Inflammatory macrophage (primary cell): ENCODE measurements at places on chromosomes 3 and 15.

DNA sequence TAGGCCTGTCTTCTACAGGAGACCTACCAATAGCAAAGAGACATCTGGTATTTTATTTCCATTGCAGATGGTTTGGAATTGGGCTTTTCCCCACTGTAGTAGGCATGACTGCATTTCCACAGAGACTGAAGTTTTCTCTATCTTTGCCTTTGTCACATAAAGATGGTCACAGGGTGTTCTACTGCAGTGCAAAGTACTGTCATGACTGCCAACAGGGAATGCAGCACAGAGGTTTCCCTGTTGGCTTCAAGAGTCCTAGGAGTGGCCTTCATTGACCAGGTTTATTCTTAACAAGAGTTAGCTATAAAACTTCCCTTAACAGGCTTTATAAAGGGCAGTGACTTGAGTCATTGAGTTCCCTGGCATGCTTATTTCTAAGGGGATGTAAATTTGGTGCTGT lies 36.8 kb upstream of the TM4SF4 start:
- no peak for DNase-seq

- no peak for DNase-seq
These were observed 2.9 kb downstream of the CASR start for GRCh38 chr3:122186372-122186771.

GRCh38 chr3:169771497-169772304 lies 1.5 kb upstream of the MYNN start:
- DNase-seq, result peak; percentile 88

DNA sequence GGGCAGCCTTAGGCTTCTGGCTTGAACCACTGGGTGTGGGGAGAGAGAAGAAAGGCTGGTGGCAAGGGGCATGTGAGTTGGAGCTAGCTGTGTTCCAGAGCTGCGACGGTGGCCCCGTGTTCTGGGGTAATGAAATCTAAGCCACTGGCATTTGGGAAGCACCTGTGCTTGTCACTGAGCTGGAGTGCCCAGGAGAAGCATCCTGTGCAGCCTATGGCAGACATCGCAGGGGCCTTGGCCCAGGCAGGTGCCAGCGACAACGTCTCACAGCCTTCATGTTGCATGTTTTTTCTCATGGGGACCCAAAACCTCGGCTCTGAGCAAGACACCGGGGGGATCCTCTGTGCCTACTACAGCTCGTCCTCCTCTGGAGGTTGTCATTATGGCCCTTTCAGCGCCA lies 91.1 kb upstream of the PLXNA1 start:
- DNase-seq, result no peak

DNA sequence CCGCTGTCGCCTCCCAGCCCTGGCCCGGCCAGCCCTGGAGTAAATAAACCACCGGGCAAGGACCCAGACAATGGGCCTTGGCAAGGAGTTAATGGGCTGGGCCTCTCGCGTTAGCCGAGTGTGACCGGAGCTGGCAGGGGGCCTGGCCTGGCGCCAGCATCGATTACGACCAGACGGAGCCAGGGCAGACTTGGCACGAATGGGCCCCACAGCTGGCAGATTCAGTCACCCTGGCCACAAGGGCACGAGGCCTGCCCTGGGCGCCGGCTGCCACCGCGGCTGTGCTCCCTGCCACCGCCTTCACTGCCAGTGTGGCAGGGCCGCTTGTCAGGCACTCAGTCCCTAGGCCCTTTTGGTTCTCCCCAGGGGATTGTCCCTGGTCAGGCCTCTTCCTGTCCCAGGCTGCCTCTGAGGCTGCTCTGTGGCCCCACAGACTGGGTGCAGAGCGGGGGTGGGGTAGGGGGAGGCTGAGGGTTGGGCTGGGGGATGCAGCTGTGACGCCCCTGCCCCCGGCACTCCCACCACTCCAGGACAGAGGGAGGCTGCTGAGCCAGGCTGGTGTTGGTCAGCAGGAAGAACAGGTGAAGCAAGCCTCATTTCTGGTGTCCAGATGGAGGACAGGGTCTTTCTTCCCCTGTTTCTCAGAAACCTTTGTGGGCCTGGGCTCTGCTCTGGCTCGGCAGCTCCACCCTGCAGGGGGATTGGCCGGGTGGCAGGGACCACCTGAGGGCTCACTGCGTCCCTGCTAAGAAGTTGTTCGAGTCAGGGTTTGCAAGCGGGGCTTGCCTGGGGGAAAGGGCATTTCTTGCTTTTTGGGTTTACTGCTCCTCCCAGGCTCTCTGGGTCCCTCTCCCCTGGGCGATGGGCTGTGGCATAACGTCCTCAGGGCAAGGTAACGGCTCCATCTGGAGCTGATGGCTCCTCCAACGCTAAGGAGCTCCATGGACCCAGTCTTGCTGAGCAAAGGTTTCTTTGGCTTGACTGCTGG lies 30.5 kb upstream of the SRP14 start:
- no peak for DNase-seq

GRCh38 chr15:64071931-64072765 lies 21.5 kb downstream of the CIAO2A start:
- peak; percentile 30 for DNase-seq

GRCh38 chr3:87069971-87070370 lies 79.0 kb upstream of the VGLL3 start:
- DNase-seq, result no peak

DNA sequence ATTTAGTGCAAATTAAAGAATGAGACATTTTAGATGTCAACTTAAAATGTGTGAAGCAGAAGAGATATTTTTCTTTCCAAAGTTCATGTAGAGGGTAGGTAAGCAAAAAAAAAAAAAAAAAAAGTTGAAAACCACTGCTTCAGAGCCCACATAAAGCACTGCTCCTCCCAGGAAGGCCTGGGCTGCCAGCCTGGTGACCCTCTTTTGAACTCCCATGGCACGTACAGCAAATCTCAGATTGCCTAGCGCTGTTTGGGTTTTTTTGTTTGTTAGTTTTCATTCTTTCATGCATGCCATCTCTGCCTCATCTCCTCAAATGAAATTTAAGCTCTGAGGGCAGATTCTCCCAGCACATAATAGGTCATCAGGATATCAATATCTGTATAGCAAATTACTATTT lies 120.1 kb downstream of the SRGAP3 start:
- DNase-seq, result no peak

DNA sequence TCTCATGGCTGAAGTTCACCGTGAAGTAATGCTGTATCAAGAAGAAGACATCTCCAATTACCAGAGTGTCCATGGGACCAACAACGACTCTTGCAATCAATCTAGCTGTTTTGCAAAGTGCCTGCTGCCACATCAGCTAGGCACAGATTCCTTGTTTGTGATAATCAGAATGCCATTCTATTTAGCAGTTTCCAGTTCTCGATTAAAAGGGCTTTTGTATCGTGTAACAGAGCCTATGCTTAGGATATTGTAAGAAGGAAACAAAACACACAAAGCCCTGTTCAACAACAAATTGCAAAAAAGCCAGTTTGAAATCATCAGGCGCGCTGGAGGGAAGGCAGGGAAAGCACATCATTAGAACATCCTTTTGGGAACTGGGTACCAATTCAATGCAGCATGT lies 26.1 kb downstream of the RASGRF1 start:
- DNase-seq, result no peak

GRCh38 chr3:120749843-120750242 lies 7.3 kb downstream of the GTF2E1 start:
- no peak for DNase-seq

DNA sequence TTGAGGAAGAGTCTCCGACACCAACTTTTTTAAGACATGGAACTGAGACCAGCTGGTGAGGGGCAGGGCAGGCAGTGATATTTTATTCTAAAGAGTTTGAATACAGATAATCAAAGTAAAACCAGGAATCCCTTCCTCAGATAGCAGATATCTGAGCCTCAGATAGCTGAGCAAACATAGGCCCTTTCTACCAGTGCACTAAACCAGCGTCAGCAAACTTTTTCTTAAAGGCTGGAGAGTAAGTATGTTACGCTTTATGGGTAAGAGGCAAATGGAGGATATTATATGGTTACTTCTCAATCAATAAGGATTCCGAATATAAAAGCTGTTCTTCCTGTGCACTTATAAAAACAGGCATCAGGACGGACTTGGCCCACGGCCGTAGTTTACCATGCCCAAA lies 73.9 kb downstream of the WNT5A start:
- no peak for DNase-seq

GRCh38 chr3:159237226-159237625 lies 435.4 kb downstream of the MFSD1 start:
- DNase-seq, result no peak

DNA sequence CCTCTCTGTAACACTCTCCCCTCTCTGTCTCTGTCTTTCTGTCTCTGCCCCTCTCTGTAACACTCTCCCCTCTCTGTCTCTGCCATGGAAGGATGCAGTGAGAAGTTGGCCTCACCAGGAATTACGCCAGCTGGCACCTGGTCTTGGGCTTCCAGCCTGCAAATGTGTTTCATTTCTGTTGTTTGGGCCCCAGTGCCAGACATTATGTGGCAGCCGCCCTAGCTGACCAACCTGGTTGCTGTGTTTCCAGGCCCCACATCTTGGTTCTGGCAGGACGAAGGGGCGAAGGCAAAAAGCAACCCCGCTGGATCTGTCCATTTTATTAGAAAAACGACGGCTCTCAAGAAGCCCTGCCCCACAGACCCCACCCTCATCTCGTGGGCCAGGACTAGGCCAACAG lies 5.2 kb upstream of the ZXDC start:
- no peak for DNase-seq

DNA sequence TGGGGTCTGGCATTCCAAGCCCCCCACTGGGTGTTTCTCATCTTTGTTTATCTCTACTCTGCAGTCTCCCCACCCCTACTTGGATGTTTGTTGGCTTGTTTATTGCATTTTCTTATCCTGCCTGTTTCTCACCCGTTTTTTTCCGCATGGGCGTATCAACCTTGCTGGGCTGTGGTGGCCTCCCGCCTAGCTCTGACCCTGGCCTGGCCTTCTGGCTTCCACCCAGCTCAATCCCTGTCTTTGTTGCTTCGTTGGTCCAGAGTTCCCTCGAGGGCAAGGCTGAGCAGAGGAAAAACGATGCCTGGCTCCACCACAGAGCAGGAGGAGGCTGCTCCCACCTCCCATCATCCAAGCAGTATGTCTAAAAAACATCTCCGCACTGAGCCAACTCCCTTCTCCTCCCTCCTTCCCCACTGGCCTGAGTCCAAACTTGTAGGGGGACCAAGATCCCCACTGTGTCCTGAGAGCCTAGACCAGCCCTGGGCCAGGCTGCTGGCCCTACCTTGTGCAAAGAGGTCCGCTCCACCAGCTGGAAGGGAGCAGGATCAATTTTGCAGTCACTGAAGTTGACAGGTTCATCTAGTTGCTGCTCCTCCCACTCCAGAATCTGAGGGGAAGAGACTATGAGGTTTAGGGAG lies 9.8 kb downstream of the CLCN2 start:
- no peak for DNase-seq

DNA sequence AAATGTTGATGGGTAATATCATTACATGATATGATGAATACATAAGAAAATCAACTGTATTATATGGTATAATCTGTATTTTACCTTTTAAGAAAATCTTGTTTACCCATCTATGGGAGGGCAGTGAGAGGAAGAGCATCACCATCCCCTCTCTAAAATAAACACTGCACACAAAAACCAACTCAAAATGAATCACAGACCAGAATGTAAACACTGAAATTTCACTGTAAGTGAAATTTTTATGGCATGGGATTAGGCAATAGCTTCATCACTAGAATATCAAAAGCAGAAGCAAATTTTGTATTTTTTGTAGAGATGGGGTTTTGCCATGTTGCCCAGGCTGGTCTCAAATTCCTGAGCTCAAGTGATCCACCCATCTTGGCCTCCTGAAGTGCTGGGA lies 26.2 kb downstream of the IFT80 start:
- no peak for DNase-seq

DNA sequence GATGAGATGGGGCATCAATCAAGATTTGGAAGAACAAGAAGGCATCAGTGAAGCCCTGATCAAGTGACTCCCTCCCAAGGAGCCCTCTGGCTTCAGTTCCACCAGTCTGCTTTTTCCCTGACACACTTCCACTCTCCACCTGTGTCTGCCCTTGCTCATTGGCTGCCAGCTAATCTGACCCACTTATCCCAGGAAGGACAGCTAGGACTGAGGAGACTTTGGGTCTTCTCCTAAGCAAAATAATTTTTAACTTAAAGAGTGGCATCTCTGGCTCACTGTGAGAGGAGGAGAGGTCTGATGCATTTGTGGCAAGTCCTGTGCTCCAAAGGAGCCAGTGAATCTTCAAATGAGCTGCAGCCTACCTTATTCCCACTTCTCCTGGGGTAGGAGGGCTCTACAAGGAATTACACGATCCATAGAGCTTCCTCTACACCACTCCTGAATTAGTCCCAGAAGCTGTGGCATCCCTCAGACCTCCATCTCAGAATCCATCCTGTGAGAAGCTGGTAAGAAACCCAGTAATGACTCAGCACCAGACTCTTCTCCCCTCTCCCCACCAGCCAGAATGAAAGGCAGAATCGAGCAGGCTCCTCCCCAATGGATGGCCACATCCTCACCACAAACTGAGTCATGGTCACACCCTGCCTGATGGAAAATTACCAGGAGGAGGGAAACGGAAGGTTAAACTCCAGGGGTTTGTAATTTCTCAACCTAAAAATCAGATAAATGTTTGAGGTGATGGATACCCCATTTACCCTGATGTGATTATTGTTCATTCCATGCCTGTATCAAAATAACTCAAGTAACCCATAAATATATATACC lies 6.3 kb upstream of the PKM start:
- peak; percentile 94 for DNase-seq

DNA sequence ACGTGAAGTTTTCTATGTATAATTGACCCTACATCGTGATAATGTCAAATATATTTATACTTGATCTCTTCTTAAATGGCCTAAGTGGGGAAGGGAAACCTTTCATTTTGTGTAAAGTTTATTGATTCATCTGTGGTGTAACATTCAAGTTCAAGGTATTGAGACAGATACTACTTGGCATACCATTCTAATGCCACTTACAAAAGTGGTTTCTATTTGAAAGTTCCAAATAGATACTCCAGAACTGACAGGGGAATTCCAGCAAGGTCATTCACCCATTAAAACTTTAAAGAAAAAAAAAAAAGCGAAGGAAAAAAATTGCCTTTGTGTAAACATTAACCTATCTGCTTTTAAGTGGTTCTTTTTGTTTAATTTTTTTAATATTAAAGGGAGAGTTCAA lies 45.3 kb upstream of the MAP3K13 start:
- no peak for DNase-seq

DNA sequence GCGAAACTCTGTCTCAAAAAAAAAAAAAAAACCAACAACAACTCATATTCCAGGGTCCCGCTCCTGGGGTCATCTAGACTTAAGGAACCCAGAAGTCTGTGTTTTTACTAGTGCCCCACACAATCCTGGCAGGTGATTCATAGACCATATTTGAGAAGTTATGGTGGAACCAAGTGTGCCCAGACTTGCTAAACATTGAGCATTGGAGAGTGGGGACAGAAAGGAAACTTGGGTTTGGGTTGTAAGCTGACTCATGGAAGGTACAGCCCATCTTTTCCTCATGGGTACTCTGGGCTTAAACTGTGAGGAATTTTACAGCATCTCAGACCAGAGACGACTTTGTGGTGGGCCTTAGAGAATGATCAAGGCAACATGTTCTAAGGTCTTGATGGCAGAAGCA lies 18.3 kb upstream of the IGF2BP2 start:
- DNase-seq, result no peak

GRCh38 chr3:190716961-190717360 lies 145.5 kb downstream of the GMNC start:
- DNase-seq, result no peak
